NCI-H2029 treated with DMSO at 0.1 percent for 48 hours (cell line): ENCODE measurements at places on chromosomes 3 and 15.

DNA sequence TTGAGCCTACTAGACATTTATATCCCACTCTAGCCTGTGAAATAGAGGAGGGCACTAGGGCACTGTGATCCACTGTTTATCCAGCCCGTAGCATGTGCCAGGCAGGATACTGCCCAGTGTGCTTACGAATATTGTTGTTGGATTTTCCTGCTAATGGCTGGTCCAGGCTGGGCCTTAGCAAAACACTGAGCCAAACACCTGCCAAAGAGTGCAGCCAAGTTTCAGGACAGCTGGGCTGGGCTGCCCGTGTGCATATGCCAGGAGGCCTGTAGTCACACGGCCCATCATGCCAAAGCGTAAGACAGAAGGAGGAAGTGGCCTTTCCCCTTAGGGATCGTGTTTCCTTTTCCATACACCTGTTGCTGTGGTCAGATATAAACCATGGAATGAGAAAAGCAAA, 54.5 kb upstream of the ABHD10 start:
- peak; percentile 99 for DNase-seq

- no peak for DNase-seq
Measured at GRCh38 chr15:68186671-68187397, 18.3 kb downstream of the CALML4 start.

GRCh38 chr3:197296545-197296944, 1.9 kb downstream of the DLG1 start:
- DNase-seq = no peak

GRCh38 chr3:113498221-113499005, 16.5 kb downstream of the SPICE1 start:
- DNase-seq = no peak

- DNase-seq = no peak
Measured at GRCh38 chr3:98962189-98962930, 60.9 kb upstream of the DCBLD2 start.

GRCh38 chr3:140844072-140844471, 97.6 kb upstream of the SLC25A36 start:
- no peak for DNase-seq

- DNase-seq = no peak
Measured at GRCh38 chr15:41940441-41940857, 31.9 kb downstream of the EHD4 start.

DNA sequence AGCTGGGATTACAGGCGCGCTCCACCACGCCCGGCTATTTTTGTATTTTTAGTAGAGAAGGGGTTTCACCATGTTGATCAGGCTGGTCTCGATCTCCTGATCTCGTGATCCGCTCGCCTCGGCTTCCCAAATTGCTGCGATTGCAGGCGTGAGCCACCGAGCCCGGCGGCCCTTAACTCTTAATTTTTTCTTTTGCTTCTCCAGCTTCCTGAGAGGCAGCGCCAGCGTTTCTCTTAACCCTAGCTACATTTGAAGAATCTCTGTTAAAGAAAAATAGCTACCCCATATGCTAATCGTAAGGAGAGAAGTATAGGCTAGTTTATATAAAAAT, 465 bp upstream of the GK5 start:
- no peak for DNase-seq

- DNase-seq = no peak
Measured at GRCh38 chr3:153448151-153448829, 286.3 kb downstream of the RAP2B start.

GRCh38 chr3:175279911-175280310, 420.8 kb downstream of the NAALADL2 start:
- DNase-seq = no peak

DNA sequence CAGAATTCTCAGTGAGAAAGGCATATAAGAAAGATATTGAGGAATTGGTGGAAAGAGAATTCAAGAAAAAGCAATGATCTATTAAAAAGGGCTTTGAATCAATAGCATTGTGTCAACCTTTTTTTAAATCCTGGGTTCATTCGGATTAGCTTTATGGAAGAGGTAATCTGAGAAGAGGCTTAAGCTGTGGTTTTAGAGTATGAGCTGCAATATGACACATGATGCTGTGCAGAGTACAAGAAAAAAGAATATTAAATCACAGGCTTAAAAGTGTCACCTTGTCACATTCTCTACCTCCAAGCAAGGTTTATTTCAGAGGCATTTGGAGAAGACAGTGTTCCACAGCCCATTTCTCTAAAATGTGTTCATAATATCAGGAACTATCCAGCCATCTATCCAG, 128.9 kb downstream of the RTP4 start:
- no peak for DNase-seq

DNA sequence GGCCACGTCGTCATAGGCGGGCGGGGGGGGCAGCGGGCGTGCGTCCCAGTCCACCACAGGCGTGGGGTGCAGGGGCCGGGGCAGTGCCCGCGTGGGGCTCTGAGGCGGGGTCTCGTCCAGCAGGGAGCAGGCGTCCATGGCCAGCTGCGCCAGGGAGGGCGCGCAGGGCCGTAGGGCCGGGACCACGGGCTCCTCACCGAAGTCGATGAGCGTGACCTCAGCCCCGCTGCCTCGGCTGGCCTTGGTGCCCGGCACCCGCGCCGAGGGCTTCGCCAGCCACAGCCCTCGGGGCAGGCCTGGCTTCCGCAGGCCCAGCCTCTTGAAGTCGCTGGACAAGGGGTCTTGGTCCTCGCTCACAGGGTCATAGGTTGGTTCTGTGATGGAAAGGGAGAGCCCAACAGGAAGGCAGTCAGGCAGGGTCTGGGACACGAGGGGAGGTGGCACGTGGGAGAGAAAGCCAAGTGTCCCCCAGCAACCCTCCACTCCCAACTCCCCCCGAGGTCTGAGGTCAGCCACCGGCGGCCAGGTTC, 40.0 kb downstream of the TNK2 start:
- DNase-seq = no peak

- no peak for DNase-seq
Measured at GRCh38 chr3:127884041-127884440, 31.0 kb upstream of the KBTBD12 start.

DNA sequence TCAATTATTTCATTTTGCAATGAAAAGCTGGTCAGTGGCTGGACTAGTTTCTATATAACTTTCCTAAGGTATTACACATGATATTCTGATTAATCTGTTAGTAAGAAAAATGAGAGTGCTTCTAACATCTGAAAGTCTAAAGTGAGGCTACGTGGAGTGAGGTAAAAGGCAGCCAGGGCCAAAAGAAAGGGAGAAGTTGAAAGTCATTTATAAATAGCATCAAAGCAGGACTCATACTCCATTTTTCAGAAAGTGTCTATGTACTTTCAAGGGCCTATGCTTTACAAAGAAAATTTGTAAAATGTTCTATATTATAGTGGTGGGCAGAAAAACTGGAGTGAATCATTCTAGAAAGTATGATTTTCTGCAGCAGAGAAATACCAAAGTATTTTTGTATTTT, 80.0 kb downstream of the CSNK1G1 start:
- DNase-seq = no peak

DNA sequence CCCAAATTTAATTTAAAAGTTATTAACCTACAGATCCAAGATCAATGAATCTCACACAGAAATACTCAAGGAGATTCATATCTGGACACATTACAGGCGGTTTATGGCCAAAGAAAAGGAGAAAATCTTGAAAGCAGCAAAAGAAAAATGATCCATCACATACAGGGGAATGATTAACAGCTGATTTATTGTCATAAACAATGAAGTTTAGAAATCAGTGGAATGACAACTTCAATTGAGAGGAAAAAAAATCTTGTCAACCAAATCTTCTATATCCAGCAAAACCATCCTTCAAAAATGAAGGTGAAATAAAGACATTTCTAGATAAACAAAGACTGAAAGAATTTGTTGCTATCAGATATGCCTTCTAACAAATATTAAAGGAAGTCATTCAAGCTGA, 156.2 kb upstream of the SEMA6D start:
- no peak for DNase-seq
